ENCODE measurements at places on chromosomes 11 and 22. TPM values are rescaled to one million over a fixed set of nuclear protein-coding genes. Genes with fewer than 3 reads are reported as not detected.

The CTTN gene
- 426 TPM for total RNA-seq

The ANKK1 gene
- not detected for total RNA-seq

DNA sequence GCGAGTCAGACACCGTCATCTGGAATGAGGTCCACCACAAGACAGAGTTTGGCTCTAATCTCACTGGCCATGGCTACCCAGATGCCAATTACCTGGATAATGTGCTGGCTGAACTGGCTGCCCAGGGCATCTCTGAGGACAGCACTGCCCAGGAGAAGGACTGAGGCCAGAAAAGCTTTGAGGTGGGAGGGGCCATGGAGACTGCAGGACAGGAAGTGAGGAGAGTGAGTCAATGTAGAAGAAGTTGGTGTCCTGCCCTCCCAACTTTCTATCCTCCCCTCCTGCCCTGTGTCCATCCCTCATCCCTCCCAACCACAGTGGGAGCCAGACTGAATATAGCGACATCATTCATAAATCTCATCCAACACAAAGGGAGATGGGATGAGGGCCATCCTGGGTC lies 8.0 kb downstream of the MPEG1 start:
- H3K36me3 ChIP-seq: no peaks in the 10 kb centered on the region
- peaks cover 28% of the 10 kb centered on the region for H3K4me1 ChIP-seq
- H3K27ac ChIP-seq: no peak overlapping the region
- H3K4me3 ChIP-seq: no peak overlapping the region
- H3K27me3 ChIP-seq: peaks cover 2% of the 10 kb centered on the region

The RNF214 gene
- 13.4 TPM for total RNA-seq

The EMID1 gene
- 0.29 TPM for total RNA-seq

All from osteoblast (primary cell).